ENCODE measurements at places on chromosomes 5 and 9.

- no peak for DNase-seq
Measured at GRCh38 chr5:67978171-67978570, 237.4 kb upstream of the PIK3R1 start.

DNA sequence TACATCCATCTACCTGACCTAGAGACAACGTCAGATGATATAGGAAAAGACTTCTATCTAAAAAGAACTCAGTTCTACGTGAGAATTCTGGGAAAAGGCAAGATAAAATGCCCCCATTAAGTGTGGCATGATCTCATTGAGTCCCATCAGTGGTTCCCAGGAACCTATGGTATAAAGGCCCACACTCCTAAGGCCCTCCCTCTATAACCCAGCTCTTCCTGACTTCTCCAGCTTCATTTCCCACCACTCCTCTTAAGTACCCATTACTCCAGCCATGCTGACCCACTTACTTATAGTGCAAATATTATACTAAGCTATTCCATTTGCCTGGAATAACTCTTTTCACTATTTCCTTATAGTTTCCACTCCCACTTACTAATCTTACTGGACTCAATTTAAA is 95.4 kb upstream of the NR5A1 start:
- no peak for DNase-seq

GRCh38 chr9:18136354-18136994 is 337.5 kb upstream of the ADAMTSL1 start:
- no peak for DNase-seq

DNA sequence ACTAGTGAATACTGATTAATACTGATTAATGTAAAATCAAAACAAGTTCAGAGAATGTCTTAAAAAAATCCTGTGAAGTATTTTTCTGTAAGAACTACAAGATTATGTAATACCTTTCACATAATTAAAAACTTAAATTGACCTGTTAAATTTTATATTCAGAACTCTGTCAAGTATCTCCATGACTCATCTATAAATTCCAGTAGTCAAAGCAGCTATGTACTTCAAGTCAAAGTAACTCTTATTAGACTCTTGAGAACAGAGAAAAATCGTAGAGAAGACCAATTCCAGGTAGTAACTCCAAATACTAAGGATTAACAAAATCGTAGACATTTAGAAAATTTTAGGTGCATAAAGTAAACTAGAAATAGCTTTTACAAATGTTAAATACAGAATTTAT is 77.1 kb downstream of the HOMER1 start:
- DNase-seq, result no peak

GRCh38 chr5:50365426-50366251 is 75.4 kb downstream of the EMB start:
- DNase-seq, result no peak

GRCh38 chr5:170151097-170151831 is 45.6 kb downstream of the FOXI1 start:
- DNase-seq, result no peak

- no peak for DNase-seq
Measured at GRCh38 chr5:89435347-89435746, 552.4 kb upstream of the MEF2C start.
